ENCODE measurements at places on chromosomes 1 and 21. TPM values are rescaled to one million over a fixed set of nuclear protein-coding genes. Genes with fewer than 3 reads are reported as not detected.

DNA sequence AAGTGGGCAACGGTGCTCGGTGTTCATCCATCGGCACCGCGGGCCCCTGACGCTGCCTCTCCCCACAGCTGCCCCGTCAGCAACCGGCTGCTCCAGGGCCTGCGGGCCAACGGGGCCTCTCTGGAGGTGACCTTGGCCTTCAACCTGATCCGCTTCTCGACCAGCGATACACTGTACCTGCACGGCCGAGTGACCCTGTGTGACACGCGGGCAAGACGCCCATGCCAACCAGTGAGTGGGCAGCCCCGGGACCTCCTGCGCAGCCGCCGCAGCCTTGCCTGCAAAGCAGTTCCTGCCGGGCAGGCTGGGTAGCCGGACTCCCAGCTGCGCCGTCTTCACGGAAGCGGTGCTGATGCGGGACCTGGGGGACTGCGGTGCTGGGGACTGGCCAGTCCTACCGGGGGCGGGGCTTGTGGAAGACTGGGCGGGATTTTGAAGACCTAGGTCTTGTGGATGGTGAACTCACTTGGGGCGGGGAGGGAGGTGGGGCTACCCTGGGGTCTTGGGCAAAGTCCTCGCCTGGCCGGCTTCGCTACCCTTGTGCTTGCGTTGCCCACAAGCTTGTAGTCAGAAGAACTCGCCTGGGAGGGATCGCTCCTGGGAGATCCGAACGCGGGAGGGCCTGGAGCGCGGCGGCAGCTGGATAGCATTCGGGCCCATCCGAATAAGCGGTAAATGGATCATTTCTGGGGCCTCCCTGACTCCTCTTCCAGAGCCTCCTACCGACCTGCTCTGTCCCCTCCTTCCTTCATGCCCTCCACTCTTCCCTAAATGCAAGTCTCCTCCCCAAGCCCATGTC lies 8.8 kb upstream of the CEP85 start:
- no peaks in the 10 kb centered on the region for H3K4me1 ChIP-seq
- peak overlapping the region; percentile 61 for H3K4me3 ChIP-seq
- H3K27me3 ChIP-seq: no peaks in the 10 kb centered on the region
- peak; percentile 71 for DNase-seq
- H3K36me3 ChIP-seq: no peaks in the 10 kb centered on the region

DNA sequence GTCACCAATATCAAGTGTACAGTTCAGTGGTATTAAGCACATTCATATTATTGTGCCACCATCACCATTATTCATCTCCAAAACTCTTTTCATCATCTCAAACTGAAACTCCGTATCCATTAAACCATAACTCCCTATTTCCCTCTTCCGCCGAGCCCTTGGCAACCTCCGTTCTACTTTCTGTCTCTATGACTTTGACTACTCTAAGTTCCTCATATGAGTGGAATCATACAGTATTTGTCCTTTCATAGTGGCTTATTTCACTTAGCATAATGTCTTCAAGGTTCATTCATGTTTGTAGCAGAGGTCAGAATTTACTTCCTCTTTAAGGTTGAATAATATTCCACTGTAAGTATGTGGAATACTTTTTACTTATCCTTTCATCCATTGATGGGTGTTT lies 21.7 kb downstream of the SELP start:
- no peaks in the 10 kb centered on the region for H3K4me1 ChIP-seq
- no peaks in the 10 kb centered on the region for H3K36me3 ChIP-seq
- H3K27ac ChIP-seq: no peak overlapping the region
- DNase-seq: no peak
- H3K4me3 ChIP-seq: no peak overlapping the region
- no peaks in the 10 kb centered on the region for H3K27me3 ChIP-seq

GRCh38 chr1:53598966-53599365 lies 139.8 kb downstream of the DMRTB1 start:
- no peaks in the 10 kb centered on the region for H3K36me3 ChIP-seq
- no peak overlapping the region for H3K27ac ChIP-seq
- H3K27me3 ChIP-seq: no peaks in the 10 kb centered on the region
- H3K4me3 ChIP-seq: no peak overlapping the region

DNA sequence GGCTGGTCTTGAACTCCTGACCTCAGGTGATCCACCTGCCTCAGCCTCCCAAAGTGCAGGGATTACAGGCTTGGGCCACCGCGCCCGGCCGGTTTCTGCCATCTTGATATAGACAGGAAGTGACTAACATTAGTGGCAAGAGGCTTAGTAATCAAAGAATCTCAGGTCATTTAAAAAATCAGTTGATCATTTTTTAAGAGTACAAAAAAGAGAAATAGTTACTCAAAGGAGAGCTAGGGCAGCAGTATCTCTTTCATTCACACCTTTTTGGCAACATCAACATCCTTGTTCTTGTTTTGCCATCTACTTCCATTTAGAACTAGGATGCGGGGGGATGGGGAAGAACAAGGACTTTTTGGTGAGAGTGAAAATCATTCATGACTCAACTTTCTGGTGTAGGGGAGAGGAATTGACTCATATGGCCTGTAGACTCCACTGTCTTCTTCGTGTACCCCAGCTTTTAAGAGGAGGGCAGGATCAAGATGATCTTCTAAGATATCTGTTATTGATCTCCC lies 8.8 kb downstream of the FCRLB start:
- H3K36me3 ChIP-seq: no peaks in the 10 kb centered on the region
- no peak overlapping the region for H3K4me3 ChIP-seq
- no peak overlapping the region for H3K27ac ChIP-seq
- no peaks in the 10 kb centered on the region for H3K27me3 ChIP-seq
- H3K4me1 ChIP-seq: peaks cover 5% of the 10 kb centered on the region

- H3K36me3 ChIP-seq: no peaks in the 10 kb centered on the region
- H3K27ac ChIP-seq: peak overlapping the region; percentile 98
- no peak for DNase-seq
- H3K27me3 ChIP-seq: no peaks in the 10 kb centered on the region
Observed at GRCh38 chr21:44874497-44875315, 1.2 kb upstream of the PTTG1IP start.

- H3K4me1 ChIP-seq: no peaks in the 10 kb centered on the region
- no peak overlapping the region for H3K27ac ChIP-seq
- H3K4me3 ChIP-seq: no peak overlapping the region
- DNase-seq: no peak
- no peaks in the 10 kb centered on the region for H3K27me3 ChIP-seq
Observed at GRCh38 chr1:114558544-114558943, 22.9 kb downstream of the BCAS2 start.

DNA sequence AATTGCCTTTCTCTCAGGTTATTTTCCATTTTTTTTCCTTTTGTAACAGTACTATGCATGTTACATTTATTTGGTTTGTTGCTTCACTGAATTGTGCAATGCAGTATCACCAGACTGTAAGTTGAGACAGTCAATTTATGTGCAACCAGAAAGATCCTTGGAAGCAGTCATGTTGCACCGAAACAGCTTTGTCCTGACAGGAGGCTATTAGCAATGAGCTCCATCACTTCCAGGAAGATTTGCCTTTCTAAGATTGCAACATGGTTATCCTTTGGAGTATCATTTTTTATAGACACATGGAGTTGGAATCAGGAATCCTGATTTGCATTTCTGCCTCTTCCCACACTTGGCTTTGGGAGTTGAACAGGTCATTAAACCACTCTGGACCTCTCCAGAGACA lies 84.5 kb upstream of the ST6GALNAC5 start:
- H3K4me3 ChIP-seq: no peak overlapping the region
- DNase-seq: no peak
- no peaks in the 10 kb centered on the region for H3K4me1 ChIP-seq
- H3K27me3 ChIP-seq: no peaks in the 10 kb centered on the region

GRCh38 chr1:5509664-5510452 lies 482.4 kb downstream of the NPHP4 start:
- no peaks in the 10 kb centered on the region for H3K36me3 ChIP-seq
- no peaks in the 10 kb centered on the region for H3K27me3 ChIP-seq
- H3K4me1 ChIP-seq: peaks cover 1% of the 10 kb centered on the region
- no peak overlapping the region for H3K27ac ChIP-seq

DNA sequence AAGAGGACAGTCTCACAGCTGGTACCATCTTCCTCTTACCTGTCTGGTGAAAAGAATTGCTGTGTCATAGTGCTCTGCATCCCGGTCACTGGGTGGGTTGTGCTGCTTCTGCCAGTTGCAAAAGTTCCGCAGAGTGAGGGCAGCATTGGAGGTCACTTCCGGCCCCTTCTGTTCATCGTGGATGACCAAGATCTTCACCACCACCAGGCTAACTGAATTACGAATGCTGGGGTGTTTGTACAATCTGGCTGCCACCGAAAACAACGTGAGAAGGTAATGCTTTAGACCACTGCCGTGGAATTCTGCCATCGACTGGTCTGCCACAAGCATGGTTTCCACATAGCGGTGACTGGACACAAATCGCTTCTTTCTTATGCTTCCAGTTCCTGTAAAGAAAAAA lies 2.9 kb downstream of the ADAMTS1 start:
- H3K4me3 ChIP-seq: peak overlapping the region; percentile 85
- H3K4me1 ChIP-seq: peaks cover 4% of the 10 kb centered on the region
- no peaks in the 10 kb centered on the region for H3K27me3 ChIP-seq
- no peak for DNase-seq
- H3K27ac ChIP-seq: peak overlapping the region; percentile 98

- H3K27me3 ChIP-seq: no peaks in the 10 kb centered on the region
- H3K4me1 ChIP-seq: peaks cover 8% of the 10 kb centered on the region
Observed at GRCh38 chr1:204149635-204150565, 1.9 kb downstream of the ETNK2 start.

DNA sequence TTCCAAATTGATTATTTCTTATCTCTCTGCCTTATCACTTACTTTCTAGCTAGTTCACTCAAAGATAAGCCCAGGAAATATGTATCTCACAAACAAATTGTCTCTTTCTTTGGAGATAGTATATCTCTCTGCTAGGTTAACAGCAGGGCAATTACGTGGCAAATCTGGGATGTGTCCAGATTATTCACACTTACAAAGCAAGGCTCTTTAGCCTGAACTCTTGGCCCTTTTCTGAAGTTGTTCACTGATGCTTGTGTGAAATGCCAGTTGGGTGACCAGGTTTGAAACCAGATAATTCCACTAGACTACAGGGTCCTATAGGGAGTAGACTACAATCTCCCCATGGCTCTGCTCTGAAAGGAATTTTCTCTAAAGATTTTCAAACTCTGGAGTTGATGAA lies 30.8 kb upstream of the FAM78B start:
- H3K4me1 ChIP-seq: no peaks in the 10 kb centered on the region
- H3K4me3 ChIP-seq: no peak overlapping the region
- H3K27ac ChIP-seq: no peak overlapping the region
- no peaks in the 10 kb centered on the region for H3K36me3 ChIP-seq
- DNase-seq: no peak

- H3K4me3 ChIP-seq: no peak overlapping the region
- no peaks in the 10 kb centered on the region for H3K27me3 ChIP-seq
- DNase-seq: no peak
- no peak overlapping the region for H3K27ac ChIP-seq
- H3K36me3 ChIP-seq: no peaks in the 10 kb centered on the region
Observed at GRCh38 chr1:217272385-217272784, 358.5 kb downstream of the GPATCH2 start.

DNA sequence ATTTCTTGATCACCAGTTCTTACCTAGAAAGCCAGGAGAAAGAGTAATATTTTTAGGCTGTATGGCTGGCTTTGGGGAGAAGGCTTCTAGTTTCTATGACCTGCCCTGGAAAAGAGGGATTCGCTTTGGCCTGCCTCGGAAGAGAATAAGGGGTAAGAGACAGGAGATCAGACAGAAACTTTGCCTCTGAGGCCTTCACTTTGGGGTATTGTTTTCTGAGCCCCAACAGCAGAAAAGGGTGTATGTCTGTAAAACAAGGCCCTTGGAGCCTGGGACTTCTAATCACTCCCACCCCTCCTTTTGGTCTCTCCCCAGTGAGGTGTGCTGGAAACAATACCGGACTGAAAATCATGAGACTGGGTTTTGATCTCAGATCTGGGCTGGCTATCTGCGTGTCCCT lies 5.1 kb downstream of the SLC45A3 start:
- peaks cover 21% of the 10 kb centered on the region for H3K4me1 ChIP-seq
- H3K27ac ChIP-seq: no peak overlapping the region
- H3K4me3 ChIP-seq: no peak overlapping the region
- H3K27me3 ChIP-seq: no peaks in the 10 kb centered on the region
- no peak for DNase-seq
- no peaks in the 10 kb centered on the region for H3K36me3 ChIP-seq

- peaks cover 18% of the 10 kb centered on the region for H3K36me3 ChIP-seq
- DNase-seq: no peak
- H3K27ac ChIP-seq: peak overlapping the region; percentile 99
Observed at GRCh38 chr1:8416881-8417280, 99.0 kb downstream of the SLC45A1 start.

GRCh38 chr1:211761400-211761799 lies 69.2 kb downstream of the LPGAT1 start:
- peaks cover 21% of the 10 kb centered on the region for H3K36me3 ChIP-seq
- H3K27me3 ChIP-seq: no peaks in the 10 kb centered on the region
- H3K4me1 ChIP-seq: no peaks in the 10 kb centered on the region

The TRIM45 gene
- total RNA-seq: 1.9 TPM

The P3R3URF gene
- not detected for total RNA-seq

The AKR7A3 gene
- 11.7 TPM for total RNA-seq

The SYPL2 gene
- 8.1 TPM for total RNA-seq

The GLIS1 gene
- total RNA-seq: not detected

The SHISAL2A gene
- total RNA-seq: not detected

The ITGB2 gene
- 65.5 TPM for total RNA-seq

The TFF3 gene
- not detected for total RNA-seq

The RUNX3 gene
- 0.21 TPM for total RNA-seq

The RABGGTB gene
- total RNA-seq: 17.7 TPM
